ENCODE measurements at places on chromosomes 3 and 15. TPM values are rescaled to one million over a fixed set of nuclear protein-coding genes. Genes with fewer than 3 reads are reported as not detected.

GRCh38 chr3:171850320-171850959 is 7.3 kb downstream of the TMEM212 start:
- no peak for DNase-seq

GRCh38 chr15:52642386-52643361 is 36.5 kb downstream of the ATOSA start:
- no peak for DNase-seq

SAMMSON gene
- not detected for polyA plus RNA-seq

TPRA1 gene
- 19.0 TPM for polyA plus RNA-seq

DNA sequence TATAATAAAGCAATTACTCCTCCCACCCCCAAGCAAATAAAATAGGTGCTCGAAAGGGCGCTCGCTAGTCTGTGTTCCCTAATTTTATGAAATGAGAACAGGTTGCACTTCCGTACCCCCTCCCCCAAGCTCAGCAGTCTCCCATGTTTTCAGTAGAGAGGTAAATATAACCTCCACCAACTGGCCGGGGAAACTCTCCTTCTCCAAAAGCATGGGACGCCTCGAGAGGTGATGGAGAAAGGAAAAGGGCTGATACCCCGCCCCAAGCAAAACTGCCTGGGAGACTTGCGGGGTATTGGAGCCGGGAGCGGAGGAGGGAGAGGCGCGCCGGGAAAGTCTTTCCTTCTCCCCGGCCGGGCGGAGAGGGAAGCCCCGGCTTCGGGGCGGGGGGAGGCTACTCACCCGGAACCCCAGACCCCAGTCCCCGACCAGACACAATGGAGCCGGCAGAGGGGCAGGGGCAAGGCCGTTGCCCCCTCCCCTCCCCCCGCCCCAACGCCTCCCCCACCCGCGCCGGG is 605 bp downstream of the DCUN1D1 start:
- DNase-seq = peak; percentile 15

BCL2A1 gene
- not detected for polyA plus RNA-seq
